ENCODE measurements at places on chromosomes 1 and 21.

DNA sequence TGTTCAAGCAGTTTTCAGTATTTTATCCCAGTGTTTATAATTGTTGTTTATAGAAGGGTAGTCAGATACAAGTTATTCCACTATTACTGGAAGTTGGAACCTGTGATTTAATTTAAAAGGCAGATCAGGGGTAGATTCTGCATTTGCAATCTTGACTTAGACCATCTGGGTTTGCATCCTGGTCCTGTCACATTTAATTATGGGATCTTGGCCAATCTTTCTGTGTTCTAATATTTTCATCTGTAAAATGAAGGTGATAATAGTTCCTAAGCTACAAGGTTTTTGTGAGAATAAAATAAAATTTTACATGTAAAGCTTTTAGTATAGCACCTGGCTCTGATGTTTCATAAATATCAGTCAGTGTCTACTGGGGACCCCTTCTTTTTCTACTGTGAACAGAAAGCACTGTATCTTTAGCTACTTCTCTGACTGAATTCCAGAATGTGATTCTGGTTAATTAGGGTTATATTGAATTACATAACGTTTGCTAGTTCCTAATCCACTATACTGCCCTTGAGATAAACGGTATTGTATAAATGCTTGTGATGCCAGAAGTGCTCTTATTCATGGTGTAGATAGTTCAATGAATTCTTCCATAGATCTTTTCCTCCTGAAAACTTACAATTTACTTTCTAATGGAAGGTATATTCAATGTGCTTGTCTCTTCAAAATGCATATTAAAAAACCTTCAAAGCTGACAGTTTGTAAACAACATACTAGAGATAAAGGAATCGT is 131.0 kb downstream of the KCNK1 start:
- no peak for DNase-seq

GRCh38 chr1:3251099-3251806 is 182.2 kb downstream of the PRDM16 start:
- DNase-seq = no peak

GRCh38 chr1:70171512-70171911 is 33.9 kb downstream of the LRRC40 start:
- no peak for DNase-seq

GRCh38 chr1:76013206-76013581 is 61.4 kb upstream of the ST6GALNAC3 start:
- no peak for DNase-seq

All from NCI-H2029 treated with DMSO at 0.1 percent for 48 hours (cell line).